GM13976 (cell line): ENCODE measurements at places on chromosomes 7 and 10.
A peak's percentile ranks its signal among the peaks of the same experiment; 100 is the strongest.

GRCh38 chr7:139767561-139767982 is 10.2 kb downstream of the HIPK2 start:
- DNase-seq, result peak; percentile 37

DNA sequence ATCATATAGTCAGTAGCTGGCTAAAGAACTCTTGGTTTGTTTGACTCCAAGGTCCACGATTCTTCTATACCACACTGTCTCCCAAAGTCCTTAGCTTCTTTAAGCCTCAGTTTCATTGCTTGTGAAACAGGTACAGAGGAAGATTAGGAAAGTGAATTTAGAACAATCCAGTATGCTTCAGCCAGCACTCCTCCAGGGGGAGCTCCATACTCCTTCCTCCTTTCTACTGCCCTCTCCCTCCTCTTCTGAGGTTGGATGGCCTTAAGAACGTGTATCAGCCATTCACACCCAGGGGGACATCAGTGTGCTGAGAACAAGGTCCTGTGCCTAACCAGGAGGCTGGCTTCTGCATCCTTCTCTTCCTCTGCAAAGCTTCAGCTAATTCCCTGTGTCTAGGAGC is 54.8 kb upstream of the CALD1 start:
- DNase-seq, result peak; percentile 28

DNA sequence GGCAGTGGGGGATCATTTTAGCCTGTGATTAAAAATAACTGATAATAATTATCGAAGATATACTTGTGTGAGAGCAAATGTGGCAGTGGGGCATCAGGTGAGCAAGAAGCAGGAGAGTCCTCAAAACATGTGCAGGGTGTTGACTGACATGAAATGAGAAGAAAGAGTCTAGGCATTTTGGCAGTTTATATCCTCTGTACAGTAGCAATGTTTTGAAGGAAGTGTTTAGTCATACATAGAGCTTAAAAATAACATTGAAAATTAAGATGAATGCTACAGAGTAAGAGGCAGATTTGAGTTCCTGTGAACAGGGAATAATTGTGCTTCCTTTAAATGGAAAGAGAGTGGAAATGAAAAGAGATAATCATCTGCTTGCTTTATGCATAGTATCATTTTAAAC is 47.4 kb downstream of the VPS50 start:
- DNase-seq, result no peak

DNA sequence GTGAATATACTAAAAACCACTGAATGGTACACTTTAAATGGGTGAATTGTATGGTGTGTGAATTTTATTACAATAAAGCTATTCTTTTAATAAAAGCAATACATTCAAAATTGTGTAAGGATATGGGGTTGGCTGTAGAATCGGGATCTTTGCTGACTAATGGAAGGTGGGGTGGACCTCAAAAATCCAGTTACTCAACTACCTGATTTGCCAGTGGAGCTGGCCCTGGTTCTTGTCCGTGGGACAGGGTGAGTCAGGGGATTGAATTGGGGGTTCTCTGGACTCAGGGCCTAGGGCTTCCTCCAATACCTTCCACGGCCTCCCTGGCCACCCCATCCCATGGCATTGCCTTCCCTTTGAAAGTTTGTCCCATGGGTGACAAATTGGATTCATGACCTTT is 13.5 kb upstream of the RABGEF1 start:
- no peak for DNase-seq

GRCh38 chr10:11083051-11083450 is 65.4 kb downstream of the CELF2 start:
- DNase-seq, result no peak

- DNase-seq, result no peak
These were observed 11.4 kb downstream of the STK31 start for GRCh38 chr7:23721456-23721855.

- DNase-seq, result no peak
These were observed 73.9 kb downstream of the SH3PXD2A start for GRCh38 chr10:103781329-103782061.

DNA sequence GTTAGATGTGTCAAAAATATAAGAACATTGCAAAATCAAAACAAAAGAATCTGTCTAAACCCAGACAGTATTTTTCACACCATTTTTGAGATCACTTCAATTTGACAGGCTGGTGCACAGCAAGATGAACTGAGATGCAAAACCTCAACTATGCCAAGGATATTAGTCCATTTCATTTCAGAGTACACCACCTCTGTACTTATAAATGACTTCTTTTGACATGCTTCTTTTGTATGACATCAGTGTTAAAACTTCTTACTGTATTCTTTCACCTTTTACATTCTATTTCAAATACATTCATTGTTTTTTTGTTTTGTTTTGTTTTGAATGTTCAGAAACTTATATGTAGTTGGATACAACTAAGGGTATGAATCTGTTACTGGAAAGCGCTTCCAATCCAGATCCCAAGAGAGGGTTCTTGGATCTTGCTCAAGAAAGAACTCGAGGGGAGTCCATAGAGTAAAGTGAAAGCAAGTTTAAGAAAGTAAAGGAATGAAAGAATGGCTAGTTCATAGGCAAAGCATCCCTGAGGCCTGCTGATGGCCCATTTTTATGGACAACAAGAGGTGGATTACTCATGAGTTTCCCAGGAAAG is 23.5 kb upstream of the GPR141 start:
- no peak for DNase-seq

DNA sequence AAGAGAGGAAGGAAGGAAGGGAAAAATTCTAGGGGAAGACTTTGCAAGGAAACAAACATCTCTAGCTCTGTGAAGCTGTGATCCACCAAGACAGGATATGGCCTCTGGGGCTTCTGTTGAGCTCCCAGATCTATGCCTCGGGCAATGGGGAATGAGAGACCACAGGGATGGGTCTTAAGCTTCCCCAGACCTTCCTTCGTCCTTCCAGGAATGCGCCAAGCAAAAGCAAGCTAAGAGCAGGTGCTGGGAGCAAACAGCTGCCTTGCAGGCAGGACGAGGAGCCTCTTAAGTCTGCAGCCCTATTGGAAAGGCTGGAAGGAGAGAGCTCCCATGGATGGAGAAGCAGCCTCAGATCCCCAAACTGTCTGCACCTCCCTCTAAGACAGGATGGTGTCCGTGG is 21.9 kb upstream of the ELN start:
- DNase-seq, result no peak

GRCh38 chr7:2583798-2584580 is 25.2 kb downstream of the IQCE start:
- no peak for DNase-seq
